HS-27A (cell line): ENCODE measurements at places on chromosomes 4 and X.

DNA sequence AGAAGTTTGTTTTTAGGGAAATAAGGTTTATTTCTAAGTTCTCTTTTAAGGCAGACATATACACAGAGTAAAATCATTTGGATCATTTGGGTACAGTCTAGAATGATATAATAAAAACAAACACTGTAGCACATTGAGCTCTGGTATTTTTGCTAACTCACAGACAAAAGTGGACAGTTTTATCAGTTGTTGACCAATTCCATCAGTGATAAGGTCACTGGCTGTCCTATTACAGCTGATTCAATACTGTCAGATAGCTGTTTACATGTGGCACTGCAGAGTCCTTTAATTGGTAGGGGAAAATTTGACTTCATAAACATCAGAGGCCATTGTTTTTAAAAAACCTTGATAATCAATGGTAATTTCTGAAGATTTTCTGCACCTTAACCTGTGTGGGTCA is 3.5 kb downstream of the IBSP start:
- DNase-seq: no peak

- DNase-seq: no peak
Observed at GRCh38 chr4:131509521-131509920, 1639.6 kb upstream of the PCDH10 start.

- DNase-seq: no peak
Observed at GRCh38 chr4:109411964-109412363, 21.7 kb upstream of the SEC24B start.

DNA sequence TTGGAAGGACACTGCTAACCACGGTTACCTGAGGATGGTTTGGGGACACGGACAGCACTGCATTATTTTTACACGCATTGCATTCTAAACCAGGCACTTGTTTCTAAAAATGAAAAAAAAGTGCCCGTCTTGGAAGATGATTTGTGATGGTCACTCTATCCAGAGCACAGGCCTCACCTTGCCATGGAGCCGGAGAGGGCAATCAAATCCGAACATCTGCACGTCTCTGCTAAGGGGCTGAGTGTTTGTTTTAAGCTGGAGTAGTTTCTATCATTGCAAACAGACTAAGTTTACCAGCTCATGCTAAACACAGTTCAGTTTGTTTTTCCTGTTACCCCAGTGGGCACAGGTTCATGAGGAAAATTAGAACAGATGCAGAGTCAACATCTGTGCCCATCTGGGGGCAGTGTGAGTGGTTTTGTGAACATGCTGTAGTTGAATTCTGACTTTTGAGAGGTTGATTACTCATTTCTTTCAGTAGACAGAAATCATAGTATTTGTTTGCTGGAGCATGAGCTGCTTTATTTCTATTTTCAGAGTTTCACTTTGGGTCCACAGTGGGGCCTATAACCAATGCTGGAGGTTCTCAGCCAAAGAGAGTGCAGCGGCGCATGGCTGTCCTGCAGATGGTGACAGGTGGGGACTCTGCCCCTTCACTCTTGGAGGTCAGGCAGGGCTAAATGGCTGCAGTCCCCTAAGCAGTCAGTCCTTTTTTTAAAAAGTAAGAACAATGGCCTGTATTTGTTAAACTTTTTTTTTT is 65.4 kb upstream of the ENPP6 start:
- DNase-seq: no peak

GRCh38 chrX:10579112-10580011 is 41.0 kb downstream of the MID1 start:
- DNase-seq: no peak

DNA sequence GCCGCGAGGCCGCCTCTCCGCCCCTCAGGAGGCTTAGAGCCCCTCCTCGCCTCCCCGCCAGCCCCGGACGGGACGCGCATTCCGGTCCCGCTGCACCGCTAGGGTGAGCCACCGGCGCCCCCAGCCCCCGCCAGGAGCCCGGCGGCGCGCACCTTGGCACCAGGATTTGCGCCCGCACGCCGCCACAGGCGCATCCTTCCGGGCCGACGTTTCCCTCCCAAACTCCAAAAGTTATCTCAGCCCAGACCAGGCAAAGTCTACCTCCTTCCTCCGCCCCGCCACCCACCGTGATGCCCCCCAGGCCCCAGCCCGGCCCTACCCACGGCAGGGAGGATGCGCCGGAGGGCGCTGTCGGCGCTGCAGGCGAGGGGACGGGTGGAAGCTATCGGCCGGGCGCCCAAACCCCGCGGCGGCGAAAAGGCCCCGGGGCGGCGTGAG is 538 bp downstream of the SCML2 start:
- no peak for DNase-seq

DNA sequence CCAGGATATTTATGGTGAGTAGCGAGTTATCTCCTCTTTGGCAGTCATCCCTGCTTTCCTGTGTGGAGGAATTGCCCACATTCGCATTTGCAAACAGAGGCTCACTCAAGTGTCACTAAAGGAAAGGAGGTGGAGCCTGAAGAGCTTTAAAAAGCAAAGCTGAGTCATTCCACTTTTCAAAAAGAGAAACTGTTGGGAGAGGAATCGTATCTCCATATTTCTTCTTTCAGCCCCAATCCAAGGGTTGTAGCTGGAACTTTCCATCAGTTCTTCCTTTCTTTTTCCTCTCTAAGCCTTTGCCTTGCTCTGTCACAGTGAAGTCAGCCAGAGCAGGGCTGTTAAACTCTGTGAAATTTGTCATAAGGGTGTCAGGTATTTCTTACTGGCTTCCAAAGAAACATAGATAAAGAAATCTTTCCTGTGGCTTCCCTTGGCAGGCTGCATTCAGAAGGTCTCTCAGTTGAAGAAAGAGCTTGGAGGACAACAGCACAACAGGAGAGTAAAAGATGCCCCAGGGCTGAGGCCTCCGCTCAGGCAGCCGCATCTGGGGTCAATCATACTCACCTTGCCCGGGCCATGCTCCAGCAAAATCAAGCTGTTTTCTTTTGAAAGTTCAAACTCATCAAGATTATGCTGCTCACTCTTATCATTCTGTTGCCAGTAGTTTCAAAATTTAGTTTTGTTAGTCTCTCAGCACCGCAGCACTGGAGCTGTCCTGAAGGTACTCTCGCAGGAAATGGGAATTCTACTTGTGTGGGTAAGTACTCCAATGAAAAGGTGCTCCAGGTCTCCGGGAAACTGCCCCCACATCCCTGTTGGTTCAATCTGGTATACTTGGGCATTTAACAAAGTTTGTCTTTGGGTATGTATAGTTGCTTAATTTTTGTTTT is at the start of gene EGF:
EGF (plus strand) TSS at position 178 of the 890 bp plus-strand sequence; CDS start at position 631, 453 bp downstream.
- no peak for DNase-seq

- DNase-seq: no peak
Observed at GRCh38 chr4:27490766-27491165, 630.1 kb downstream of the STIM2 start.

- no peak for DNase-seq
Observed at GRCh38 chr4:40514497-40514951, 115.1 kb downstream of the RBM47 start.

- no peak for DNase-seq
Observed at GRCh38 chrX:34546366-34546765, 110.7 kb downstream of the TMEM47 start.
